NCI-H510A treated with DMSO at 0.1 percent for 48 hours (cell line): ENCODE measurements at places on chromosomes 2 and 18.

GRCh38 chr2:189369566-189369965 is 71.7 kb upstream of the WDR75 start:
- no peak for DNase-seq

DNA sequence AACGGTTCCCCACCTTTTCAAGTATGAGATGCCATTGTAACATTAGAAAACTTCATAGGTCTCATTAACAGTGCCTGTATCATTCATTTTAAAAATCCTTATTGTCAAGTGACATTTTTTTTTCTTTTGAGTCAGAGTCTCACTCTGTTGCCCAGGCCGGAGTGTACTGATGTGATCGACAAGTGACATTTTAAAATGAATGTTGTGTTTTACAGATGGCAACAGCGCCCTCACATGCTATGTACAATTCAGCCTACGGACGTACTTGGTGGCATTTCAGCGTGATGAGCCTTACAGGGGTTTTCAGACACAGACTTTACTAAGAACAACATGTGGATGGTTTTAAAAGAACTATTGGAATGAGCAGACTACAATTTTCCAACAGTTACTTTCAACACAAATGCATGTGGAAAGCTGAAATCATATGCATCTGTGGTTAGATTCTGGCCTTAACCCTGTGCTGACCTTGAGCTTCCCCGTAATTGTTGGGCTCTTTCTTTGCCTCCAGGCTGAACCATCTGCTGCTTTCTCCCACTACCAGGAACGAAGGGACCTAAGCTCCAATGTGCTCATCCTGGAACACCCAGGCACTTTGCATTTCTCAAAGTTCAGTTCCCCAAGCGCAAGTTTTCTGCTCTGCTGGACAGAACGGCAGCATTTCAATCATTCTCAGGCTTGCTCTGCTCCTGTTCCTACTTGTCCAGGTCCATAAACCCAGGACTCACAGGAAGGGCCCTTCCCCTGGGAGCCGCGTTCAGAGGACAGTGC is 119.9 kb upstream of the NDUFV2 start:
- DNase-seq: peak; percentile 62

DNA sequence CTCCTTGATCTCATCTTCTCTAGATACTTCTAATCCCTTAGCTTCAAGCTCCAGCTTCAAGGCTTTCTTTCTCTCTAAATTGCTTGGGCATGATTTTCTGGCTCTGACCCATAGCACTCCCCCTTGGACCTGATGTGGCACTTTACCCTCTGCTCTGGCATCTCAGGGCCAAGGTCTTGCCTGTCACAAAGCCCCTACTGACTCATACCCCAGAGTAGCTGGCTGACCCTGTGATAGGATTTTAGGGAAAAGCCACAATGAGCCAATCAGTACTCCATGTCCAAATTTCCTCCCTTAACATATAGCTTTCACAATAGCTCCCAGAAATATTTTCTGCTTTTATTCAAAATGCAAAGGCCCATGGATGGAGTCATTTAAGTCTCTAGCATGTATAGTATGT is 488.7 kb upstream of the SPRED2 start:
- no peak for DNase-seq

- DNase-seq: no peak
Observed at GRCh38 chr2:235856151-235856854, 311.9 kb downstream of the GBX2 start.

GRCh38 chr2:174772472-174772801 is 8.2 kb upstream of the CHRNA1 start:
- no peak for DNase-seq

- DNase-seq: no peak
Observed at GRCh38 chr18:47346016-47346415, 94.6 kb upstream of the SKOR2 start.

- DNase-seq: peak; percentile 68
Observed at GRCh38 chr2:25228848-25229278, 60.5 kb upstream of the POMC start.

GRCh38 chr2:20592106-20593071 is 58.5 kb downstream of the HS1BP3 start:
- no peak for DNase-seq

DNA sequence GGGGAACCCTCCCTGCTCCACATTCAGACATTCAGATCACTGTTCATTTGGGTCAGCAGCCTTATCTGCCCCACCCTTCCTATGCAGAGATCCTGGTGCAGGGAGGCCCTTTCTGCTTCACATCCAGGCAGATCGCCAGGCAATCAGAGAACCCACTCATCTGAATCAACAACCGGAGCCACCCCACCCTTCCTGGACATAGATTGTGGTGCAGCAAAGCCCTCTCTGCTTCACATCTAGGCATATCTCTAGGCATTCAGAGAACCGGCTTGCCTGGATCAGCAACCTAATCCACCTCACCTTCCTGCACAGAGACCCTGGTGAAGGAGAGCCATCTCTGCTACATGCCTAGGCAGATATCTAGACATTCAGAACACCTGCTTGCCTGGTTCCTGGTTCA is 184.5 kb upstream of the CNTNAP5 start:
- DNase-seq: no peak

- DNase-seq: no peak
Observed at GRCh38 chr2:41216978-41217377, 765.1 kb upstream of the SLC8A1 start.

DNA sequence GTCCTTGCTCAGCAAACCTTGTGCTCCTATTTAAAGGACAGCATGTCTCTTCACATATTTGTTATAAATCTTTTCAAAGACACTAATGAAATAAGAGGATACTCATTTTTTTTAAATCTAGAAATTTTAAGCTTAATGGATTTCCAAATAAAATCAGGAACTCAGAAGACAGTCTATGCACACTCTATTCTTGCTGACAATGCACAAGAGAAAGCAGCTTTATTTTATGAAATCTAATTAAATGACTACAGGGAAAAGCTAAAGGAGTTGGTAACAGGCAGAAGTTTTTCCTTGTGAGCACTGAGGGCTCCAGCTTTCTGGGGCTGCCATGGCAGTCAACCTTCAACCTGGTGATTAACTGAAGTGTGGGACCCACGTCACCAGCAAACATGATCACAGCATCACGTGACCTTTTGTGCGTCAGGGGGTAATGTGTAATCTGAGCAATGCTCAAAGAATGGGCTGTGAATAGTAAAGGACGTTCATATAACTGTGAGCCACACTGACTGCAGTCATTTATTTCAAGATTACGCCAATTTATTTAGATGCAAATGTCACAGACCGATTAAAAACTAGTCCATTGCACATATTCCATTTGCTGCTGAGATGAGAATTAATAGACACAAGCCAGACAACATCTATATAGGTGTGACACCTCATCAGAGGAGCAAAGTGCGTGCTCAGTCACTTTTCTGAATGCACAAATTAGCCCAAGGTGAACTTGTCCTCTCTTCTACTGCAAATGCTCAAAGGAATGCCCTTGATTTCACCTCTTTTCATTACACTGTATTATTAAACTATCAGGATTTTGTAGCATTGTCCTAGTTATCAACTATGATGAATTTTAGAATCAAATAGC is 11.6 kb upstream of the DNER start:
- peak; percentile 66 for DNase-seq

GRCh38 chr2:38634684-38635083 is 31.2 kb upstream of the GALM start:
- no peak for DNase-seq

- no peak for DNase-seq
Observed at GRCh38 chr18:41814651-41815050, 140.4 kb upstream of the PIK3C3 start.

- DNase-seq: no peak
Observed at GRCh38 chr2:177118636-177119035, 94.0 kb upstream of the HNRNPA3 start.

DNA sequence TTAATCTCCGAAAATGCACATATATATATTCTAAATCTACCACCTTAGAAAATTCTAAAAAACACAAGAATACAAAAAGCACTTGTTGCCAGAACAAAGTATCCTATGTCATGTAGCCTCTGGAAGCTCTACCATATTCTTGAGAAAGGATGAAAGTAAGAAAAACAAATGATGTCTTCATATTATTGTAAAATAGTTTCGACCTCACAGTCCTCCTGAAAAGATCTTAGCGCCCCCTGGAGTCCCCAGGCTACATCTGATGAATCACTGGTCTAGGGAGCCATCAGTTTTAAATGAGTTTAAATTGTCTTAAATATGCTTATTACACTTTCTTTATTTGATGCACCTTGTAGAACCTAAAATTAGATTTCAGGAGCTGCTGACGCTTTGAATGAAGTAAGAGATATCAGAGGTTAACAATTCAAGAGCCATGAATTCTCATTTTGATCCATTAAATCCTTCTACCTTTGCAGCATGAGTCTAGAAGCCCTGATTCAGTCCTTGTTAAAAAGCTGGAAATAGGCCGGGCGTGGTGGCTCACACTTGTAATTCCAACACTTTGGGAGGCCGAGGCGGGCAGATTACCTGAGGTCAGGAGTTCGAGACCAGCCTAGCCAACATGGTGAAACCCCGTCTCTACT is 138.8 kb downstream of the MCFD2 start:
- peak; percentile 33 for DNase-seq

GRCh38 chr2:38409156-38410102 is 32.4 kb upstream of the ATL2 start:
- no peak for DNase-seq

DNA sequence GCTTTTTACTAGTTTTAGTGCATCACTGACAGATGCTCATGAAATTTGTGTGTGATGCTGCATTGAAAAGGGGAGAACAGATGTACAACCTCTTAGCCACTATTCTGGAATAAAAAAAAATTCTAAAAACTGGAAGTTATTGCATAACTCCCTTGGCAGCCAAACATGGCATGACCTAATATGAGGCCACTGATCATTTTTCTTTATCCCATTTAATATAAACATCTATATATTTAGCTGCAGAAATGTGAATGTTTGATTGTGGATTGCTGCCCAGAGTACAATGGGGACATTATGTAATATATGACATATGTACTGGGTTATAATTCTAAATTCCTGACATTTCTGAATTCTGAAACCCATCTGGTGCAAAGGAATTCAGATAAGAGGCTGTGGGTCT is 86.5 kb downstream of the CDCA7 start:
- DNase-seq: no peak

- DNase-seq: peak; percentile 14
Observed at GRCh38 chr18:23761941-23762340, 72.7 kb downstream of the LAMA3 start.

- no peak for DNase-seq
Observed at GRCh38 chr2:82752396-82752795, 1706.7 kb downstream of the SUCLG1 start.

- DNase-seq: no peak
Observed at GRCh38 chr2:160252900-160253299, 52.8 kb upstream of the ITGB6 start.

DNA sequence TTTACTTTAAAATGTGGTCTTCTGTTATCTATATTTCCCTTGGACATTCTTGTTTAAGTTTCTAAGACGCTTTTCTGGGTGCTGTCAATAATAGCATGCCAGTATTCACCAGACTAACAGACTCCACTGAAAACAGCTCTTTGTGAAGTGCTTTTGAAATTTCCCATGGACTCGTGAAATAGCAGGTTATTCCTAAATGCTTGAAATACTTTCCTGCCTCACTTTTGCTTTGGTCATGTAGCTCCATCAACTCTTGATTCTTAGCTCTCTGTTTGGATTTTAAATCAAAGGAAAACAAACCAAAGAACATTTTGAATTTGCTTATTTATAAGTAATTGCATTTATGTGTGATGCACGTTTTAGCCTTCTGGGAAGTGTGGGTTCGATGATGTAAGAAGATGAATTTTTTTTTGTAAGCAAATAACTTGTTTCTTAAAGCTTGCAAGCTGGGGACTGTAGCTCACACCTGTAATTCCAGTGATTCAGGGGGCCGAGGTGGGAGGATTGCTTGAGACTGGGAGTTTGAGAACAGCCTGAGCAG is 147.8 kb downstream of the WDSUB1 start:
- DNase-seq: no peak

DNA sequence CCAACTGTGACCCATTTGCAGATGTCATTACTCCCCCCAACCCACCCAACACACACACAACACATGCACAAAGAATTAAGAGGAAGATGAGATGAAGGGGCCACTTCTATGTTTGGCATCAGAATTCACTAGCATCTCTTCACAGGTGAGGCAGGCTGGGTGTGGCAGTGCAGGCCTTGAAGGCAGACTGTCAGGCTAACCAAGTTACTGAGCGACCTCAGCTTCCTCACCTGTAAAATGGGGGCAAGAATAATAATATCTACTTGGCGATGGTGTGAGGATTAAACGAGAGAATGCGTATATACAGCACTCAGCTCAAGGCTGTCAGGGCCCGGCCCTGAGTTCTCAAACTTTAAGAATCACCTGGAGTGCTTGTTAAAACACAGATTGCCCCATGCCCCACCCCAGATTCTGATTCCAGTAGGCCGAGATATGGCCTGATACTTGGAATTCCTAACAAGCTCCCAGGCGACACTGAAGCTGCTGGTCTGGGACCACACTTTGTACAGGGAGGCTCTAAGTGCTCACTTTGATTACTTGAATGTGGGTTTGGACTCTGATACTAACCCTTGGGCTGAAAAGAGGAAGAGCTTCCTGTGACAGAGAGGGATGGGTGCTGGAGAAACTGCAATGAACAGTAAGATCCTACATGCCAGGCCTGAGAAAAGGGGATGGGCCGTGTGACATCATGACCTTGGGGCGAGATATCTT is 1.1 kb downstream of the ACTG2 start:
- DNase-seq: no peak

GRCh38 chr2:45000341-45000901 is 8.8 kb downstream of the SIX2 start:
- no peak for DNase-seq

- no peak for DNase-seq
Observed at GRCh38 chr2:31925517-31925916, 85.3 kb downstream of the MEMO1 start.

GRCh38 chr2:4354678-4355077 is 651.3 kb downstream of the DCDC2C start:
- no peak for DNase-seq

GRCh38 chr2:10911291-10912075 is at the start of gene KCNF1:
Gene KCNF1, plus strand, starts transcription at chr2:10911934. Its CDS starts 493 bp downstream, at chr2:10912427.
- DNase-seq: peak; percentile 64

DNA sequence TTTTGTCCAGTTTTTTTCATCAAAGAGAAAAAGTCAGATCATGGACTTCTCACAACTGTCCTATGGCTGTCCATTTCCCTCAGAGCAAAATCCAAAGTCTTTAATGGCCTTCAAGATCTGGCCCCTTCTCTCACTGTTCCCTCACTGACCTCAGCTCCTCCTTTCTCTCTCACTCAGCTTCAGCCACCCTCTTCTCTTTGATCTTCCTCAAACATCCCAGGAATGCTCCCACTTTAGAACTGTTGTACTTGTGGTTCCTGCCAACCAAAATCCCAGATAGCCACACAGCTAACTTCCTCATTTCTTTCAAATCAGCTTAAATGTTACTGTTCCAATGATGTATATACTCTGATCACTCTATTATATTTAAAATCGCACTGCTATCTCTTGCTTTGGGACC is 82.9 kb downstream of the NUP35 start:
- no peak for DNase-seq

GRCh38 chr2:157395811-157396210 is 48.1 kb downstream of the CYTIP start:
- no peak for DNase-seq

DNA sequence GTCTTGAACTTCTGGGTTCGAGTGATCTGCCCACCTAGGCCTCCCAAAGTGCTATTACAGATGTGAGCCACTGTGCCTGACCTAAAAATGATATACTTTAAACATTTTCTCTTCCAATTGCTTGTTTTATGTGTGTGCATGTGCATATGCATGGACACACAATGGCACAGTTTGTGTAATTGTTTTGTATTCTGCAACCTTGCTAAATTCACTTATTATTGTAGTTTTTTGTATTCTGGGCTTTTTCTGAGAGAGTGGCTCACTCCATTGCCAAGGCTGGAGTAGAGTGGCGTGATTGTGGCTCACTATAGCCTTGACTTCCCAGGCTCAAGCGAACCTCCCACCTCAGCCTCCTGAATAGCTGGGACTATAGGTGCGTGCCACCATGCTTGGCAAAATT is 8.1 kb downstream of the HAT1 start:
- no peak for DNase-seq
